ENCODE measurements at places on chromosomes 11 and 22.

DNA sequence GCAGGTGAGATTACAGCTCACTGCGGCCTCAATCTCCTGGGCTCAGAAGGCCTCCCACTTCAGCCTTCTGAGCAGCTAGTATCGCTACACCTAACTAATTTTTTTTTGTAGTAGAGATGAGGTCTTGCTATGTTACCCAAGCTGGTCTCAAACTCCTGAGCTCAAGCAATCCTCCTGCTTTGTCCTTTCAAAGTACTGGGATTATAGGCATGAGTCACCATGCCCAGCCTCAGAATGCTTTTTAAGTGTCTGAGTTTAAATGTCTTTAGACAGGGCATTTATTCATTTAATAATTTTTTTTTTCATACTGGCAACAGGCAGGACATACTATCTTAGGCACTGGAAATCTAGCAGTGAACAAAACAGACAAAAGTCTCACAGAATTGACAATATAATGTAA is 27.7 kb downstream of the LRP4 start:
- no peak for DNase-seq

GRCh38 chr22:46081831-46082210 is 68.5 kb upstream of the PPARA start:
- no peak for DNase-seq

DNA sequence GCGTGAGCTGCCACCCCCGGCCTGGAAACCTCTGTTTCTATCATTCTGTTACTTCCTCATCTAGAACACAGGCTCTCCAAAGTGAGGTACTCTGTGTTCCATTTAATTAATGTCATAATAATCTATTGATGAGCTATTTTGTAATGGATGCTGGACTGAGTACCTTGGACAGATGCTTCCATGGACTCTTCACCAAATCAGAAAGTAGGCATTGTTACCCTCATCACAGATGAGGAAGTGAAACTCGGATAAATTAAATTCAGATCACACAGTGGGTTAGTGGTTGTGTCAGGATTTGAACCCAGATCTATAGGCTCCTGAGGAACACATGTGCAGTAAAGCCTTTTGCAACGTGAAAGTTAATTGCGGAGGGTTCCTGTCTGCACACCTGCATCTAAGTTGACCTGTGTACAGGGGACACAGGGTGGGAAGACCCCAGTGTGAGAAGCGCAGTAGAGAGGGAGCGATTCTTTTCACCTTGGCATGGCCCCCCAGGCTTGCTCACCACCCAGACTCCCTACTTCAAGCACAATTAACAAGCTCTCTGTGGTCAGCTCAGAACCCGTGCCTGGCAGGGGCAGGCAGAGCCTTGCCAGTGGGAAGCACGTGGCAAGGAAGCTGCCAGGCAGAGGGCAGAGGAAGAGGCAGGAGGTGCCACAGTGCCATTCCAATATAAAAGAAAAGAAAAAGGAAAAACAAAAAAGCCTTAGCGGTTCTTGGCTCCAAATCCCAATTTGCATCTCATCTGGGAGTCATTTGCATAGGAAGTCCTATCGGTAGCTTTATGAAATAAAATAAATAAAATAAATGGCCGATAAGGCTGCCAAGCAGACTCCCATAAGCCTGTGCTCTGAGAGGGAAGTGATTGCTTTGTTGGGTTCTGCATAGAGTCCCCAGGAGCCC is 239.3 kb downstream of the GRIK4 start:
- DNase-seq, result no peak

DNA sequence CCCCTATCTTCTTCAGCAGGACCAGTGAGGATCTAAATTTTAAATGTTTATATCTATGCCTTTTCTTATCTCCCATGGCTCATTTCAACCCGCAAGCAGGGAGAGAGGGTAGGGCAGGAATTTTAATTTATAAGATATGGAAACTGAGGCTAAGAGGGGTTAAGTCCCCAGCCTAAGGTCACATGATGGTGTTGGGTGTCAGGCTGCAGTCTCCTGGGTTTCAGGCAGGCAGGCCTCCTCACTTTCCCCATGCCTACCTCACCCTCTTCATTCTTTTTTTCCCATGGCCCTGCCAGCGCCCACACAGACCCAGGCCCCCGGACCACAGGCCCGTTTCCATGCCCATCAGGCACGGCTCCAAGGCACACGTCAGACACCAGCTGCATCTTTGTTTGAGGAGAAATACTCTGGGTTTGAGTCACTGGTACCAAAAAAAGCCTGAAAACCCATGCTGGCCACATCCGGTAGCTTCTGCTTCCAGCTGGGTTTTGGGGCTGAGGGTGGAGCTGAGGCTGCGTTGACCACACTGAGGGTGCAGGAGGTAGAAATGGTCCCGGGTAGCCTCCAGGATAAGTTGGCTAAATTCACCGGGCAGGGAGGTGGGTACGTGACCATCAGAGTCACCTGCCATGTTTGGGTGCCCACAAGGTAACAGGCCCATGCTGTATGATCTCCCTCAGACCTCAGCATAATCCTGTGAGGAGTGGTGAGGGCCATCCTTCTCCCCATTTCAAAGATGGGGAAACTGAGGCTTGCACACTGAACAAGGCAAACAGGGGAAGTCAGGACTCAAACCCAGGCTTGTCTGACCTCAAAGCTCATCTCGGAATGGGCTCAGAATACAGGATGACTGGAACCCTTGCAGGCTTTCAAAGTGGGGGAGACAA is 7.5 kb downstream of the CRYBB1 start:
- no peak for DNase-seq

- no peak for DNase-seq
Observed at GRCh38 chr11:115188188-115188897, 315.9 kb downstream of the CADM1 start.

DNA sequence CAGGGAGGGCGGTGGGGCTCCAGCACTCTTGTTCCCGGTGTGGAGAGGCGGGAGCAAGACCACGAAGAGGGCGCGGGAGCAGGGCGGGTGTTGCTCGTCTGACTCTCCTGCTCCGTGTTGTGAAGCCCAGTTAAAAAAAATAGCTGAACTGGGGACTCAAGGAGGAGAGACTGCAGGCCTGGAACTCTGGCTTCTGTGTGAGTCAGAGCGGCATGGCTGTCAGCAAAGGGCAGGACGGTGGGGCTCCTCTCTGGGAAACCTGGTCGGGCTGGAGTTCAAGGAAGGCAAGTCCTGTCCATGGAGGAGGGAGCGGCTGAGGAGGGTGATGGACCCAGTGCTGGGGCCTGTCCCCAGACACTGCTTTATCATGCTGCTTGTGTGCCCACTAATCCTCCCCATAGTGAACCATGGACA is 152.3 kb downstream of the FEZ1 start:
- no peak for DNase-seq

- DNase-seq, result peak; percentile 76
Observed at GRCh38 chr11:17208257-17208999, 642 bp upstream of the PIK3C2A start.

GRCh38 chr11:130448416-130449309 is at the start of gene ADAMTS15:
ADAMTS15 (plus strand) TSS chr11:130448645; CDS start chr11:130448974, 329 bp downstream.
- peak; percentile 75 for DNase-seq

- DNase-seq, result no peak
Observed at GRCh38 chr22:23764899-23765881, 2.4 kb downstream of the C22orf15 start.
